ENCODE measurements at places on chromosomes 13 and 19.

GRCh38 chr19:16677055-16677454 lies 16.1 kb downstream of the TMEM38A start:
- DNase-seq = no peak

- DNase-seq = peak; percentile 63
Measured at GRCh38 chr19:35963514-35963913, 27.3 kb downstream of the LRFN3 start.

DNA sequence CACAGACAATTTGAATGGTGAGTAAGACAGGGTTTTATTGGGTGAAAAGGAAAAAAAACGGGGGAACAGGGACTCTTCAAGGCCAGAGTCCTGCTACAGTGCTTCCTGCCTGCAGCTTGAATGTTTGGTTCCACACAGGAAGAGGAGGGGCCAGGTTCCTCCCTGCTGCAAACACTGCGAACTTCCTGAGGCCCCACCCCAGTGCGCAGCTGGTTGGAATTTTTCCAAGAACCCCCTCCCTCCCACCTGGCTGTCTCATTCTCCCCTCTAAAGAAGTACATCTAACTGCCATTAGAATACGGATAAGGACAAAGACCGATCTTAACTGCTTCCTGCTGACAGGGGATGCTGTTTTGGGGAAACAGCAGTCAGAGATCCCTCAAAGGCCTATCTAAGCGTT lies 184.9 kb downstream of the GGACT start:
- no peak for DNase-seq

DNA sequence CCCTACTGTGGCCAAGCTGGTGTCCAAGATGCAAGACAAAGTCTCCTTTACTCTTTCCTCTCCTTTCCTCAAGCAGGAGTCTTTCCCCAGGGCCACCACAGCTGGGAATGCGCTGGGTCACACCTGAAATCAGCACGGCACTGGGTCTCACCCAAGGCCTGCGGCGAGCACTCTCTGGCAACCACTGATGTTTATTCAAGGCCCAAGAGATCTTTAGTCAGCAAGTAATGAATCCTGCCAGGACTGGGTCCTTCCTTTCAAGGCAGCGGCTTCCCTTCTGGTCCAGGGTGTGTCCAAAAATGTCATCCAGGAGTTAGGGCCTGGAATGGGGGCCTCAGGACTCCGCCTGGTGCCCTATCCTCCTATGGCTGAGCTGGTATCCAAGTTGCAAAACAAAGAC lies 24.1 kb downstream of the BLOC1S3 start:
- DNase-seq = no peak

DNA sequence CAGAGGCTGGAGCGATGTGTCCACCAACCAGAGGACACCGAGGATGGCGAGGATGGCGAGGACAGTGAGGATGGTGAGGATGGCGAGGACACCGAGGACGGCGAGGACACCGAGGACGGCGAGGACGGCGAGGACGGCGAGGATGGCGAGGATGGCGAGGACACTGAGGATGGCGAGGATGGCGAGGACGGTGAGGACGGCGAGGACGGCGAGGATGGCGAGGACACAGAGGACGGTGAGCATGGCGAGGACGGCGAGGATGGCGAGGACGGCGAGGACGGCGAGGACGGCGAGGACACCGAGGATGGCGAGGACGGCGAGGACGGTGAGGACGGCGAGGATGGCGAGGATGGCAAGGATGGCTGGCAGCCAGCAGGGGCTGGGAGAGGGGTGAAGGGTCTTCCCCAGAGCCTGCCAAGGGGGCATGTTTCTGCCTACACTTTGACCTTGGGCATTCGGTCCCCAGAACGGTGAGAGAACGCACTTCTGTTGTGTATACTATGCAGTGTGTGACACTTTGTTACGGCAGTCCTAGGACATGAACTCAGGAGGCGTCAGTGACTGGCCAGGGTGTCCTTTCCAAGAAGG lies 44.4 kb upstream of the ATP11A start:
- no peak for DNase-seq

- no peak for DNase-seq
Measured at GRCh38 chr19:39915101-39915847, 19.2 kb downstream of the FCGBP start.

- no peak for DNase-seq
Measured at GRCh38 chr13:42056146-42056545, 7.7 kb downstream of the DGKH start.

GRCh38 chr19:9566729-9567128 lies 17.6 kb downstream of the ZNF121 start:
- DNase-seq = no peak

DNA sequence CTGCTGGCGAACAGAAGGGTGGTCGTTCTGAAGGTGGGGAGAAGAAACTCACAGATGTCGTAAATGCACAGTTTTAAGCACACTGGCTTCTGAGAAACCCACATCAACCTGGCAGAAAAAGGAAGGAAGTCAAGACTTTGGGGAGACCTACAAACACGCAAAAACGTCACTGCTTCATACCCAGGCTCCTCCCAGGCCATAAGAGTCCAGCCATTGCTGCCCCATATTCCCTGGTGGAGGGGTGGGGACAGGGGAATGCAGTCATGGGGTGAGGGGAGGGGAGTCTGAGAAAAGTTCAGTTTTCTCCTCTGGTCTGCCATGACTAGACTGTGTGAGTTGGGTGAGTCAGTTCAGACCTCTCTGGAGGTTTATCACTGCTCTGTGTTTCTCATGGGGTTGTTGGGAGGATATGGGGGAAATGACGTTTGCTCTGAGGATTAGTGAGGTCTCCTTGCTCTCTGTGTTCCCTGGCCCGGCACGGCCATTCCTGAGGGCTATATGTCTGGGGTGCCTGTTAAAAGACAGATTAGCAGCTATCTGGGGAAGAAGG lies 139.0 kb downstream of the FLT1 start:
- peak; percentile 92 for DNase-seq

GRCh38 chr19:45716359-45717130 lies 14.2 kb downstream of the FBXO46 start:
- DNase-seq = peak; percentile 54

GRCh38 chr13:99299920-99300341 lies 7.3 kb downstream of the GPR183 start:
- DNase-seq = no peak

GRCh38 chr19:35562336-35562735 lies 1.1 kb downstream of the ATP4A start:
- DNase-seq = no peak

GRCh38 chr13:40458720-40458990 lies 207.8 kb downstream of the FOXO1 start:
- no peak for DNase-seq

DNA sequence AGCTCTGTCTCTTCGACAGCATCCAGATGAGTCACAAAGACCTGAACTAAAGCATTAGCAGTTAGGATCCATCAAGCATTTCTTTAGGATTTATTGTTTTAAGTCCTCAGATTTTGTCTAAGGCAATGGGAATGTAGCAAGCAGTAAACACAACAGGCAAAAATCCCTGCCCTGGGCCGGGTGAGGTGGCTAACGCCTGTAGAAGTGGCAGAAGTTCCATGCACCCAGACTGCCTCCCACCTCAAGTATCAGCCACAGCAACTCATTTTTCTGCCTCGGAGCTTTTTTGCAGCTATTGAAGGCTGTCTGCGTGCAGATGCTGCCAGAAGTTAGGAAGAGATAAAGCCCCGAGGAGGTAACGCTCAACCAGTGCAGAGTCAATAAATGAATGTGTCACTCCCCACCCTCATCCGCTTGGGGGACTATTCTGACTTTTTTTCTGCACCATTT lies 47.1 kb upstream of the MRI1 start:
- no peak for DNase-seq

DNA sequence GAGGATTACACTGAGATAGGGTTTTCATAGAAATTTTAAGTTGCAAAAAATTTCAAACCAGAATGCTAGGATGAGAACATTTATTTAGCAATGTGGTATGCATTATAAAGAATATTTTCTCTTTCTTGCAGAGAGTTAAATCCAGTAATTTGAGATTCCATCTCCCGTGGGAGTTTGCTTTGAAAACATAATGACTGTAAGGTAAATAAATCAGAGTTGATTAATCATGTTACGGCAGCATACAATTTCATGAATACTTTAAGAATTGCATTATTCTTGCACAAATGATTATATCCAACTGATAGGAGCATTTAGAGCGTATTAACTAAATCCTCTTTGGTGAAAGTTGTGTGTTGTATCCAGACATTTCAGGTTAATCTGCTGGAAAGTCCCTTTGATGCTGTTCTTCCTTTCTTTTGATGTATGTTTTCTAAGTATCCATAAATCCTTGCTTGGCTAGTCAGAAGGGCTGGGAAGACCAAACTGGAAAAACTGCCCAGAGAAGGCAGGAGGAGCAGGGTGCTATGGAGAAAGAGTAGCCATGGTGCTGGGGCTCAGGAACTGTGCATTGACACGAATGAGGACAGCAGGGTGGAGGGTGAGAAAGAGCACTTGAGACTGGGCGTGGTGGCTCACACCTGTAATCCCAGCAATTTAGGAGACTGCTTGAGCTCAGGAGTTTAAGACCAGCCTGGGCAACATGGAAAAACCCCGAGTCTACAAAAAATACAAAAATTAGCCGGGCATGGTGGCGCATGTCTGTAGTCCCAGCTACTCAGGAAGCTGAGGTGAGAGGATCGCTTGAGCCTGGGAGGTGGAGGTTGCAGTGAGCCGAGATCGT lies 4.8 kb upstream of the GJA3 start:
- no peak for DNase-seq

DNA sequence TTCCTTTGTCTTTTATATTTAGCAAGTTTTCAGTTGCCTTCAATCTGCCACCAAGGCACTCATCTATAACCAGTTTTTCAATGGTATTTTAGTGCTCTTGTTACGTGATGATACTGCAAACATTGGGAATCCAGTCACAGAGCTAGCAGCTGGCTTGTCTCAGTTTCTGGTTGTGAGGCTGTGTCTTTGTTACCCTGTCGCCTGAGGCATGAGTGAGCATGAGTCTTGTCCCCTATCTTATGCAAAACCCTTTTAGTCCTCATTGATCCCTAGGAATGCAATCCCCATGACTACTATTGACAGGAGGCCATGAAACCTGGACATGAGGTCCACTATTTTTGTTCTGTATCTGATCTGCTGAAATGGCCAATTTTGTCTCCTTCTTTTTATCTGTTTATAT lies 391.0 kb downstream of the LMO7 start:
- DNase-seq = no peak

DNA sequence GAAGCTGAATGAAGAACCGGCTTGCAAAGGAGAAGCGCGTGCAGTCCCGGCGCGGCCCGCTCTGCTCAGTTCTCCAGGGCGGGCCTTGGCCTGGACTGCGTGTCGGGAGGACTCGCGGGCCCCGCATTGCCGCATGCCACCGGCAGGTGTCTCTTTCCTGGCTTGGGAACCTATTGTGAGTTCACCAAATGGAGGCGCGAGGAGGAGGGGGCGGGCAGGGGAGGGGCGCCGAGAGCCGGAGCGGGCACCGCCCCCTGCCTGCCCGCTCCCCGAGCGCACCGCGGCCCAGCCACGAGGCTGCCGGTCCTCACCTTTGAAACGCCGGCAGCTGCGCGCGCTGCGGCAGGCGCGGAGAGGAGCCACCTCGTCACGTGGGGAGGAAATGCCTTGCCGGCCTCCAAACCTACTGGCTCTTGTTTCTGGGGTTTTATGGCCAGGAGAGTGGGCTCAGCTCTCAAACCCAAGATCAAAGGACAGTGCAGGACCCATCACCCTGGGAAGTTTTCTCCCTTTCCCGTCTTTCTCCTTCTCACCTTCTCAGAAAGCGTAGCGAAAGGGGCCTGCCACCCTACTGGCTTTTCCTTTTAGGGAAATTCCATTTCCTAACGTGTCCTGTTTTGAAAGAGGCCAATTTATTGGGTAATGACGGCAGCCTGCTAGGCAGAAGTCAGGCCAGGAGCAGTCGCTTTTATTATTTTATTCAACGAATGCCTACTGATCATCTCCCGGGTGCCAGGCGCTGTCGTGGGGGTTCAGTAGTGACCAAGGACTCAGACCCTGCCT lies 13.8 kb upstream of the UBE2L5 start:
- DNase-seq = peak; percentile 90

DNA sequence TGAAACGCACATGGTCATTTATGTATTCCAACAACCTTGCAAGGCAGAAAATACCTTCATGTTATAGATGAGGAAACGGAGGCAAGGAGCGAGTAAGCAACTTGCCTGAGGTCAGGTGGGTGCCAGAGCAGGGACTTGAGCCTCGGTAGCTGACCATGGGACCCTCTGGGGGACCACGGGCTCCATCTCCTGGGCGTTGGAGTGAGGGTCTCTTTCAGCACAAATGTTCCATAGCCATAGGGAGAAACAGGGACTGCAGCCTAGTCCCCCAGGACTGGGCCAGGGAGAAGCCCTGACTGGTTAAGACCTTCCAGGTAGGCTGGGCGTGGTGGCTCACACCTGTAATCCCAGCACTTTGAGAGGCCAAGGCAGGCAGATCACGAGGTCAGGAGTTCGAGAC lies 38.4 kb upstream of the ADGRE5 start:
- DNase-seq = no peak

GRCh38 chr13:32837973-32838927 lies 178.0 kb upstream of the KL start:
- no peak for DNase-seq

DNA sequence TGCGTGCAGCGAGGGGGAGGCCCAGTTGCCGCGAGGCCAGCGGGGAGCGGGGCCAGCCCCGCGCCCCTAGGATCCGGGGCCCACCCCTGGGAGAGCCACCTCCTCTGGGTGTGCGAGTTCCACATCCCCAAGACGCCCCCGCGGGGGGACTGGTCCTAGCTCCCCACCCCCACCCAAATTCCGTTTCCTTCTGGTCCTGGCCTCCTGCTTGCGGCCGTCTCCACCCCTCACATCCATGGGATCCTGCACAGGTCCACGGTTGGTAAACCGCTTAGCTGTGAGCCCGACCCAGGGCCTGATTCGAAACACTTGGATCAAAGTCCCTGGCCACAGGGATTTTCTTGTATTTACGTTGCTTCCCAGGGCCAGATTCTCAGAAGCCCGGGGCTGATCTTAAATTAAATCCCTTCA lies 324 bp upstream of the FBXO17 start:
- peak; percentile 24 for DNase-seq

DNA sequence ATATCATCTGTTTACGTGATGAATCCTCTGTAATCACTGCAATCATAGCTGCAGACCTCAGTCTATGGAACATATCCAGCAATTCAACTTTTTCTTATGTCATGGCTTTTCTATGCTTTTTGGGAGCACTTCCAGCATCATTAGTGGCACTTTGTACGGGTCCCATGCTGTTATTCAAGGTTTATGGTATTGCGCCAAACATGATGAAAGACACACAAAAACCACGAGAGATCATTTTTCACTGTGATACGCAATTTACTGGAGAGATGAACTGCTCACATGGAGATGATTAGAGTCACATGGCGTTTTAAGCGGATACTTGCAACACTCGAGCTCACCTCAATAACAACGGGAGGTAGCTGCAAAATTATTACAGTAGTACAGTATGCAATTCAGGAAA lies 2101.7 kb upstream of the PCDH20 start:
- DNase-seq = no peak
